ENCODE measurements at places on chromosomes 6 and 20.

- peak; percentile 19 for DNase-seq
Observed at GRCh38 chr6:89122625-89123024, 4.8 kb upstream of the SRSF12 start.

DNA sequence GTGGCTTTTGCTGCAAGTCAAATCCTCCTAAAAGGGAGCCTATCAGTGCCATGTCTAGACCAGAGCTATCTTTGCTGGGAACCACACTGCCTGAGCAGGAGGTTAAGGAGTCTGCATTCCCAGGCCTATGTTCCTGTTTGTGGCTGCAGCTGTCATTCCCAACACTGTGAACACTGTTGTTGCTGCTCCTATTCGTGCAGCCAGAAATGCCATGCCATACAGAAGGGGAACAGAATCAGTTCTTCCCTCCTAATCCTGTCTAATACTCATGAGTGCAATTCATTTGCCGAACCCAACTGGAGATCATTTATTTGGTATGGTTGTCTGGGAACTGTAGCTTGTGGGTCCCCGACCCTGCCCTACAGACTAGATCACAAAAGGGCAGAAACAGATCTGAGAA lies 406.5 kb upstream of the GJE1 start:
- DNase-seq: peak; percentile 22

- no peak for DNase-seq
Observed at GRCh38 chr6:144033816-144034735, 26.0 kb upstream of the PLAGL1 start.

GRCh38 chr20:2759143-2759542 lies 41.3 kb downstream of the CPXM1 start:
- DNase-seq: no peak

DNA sequence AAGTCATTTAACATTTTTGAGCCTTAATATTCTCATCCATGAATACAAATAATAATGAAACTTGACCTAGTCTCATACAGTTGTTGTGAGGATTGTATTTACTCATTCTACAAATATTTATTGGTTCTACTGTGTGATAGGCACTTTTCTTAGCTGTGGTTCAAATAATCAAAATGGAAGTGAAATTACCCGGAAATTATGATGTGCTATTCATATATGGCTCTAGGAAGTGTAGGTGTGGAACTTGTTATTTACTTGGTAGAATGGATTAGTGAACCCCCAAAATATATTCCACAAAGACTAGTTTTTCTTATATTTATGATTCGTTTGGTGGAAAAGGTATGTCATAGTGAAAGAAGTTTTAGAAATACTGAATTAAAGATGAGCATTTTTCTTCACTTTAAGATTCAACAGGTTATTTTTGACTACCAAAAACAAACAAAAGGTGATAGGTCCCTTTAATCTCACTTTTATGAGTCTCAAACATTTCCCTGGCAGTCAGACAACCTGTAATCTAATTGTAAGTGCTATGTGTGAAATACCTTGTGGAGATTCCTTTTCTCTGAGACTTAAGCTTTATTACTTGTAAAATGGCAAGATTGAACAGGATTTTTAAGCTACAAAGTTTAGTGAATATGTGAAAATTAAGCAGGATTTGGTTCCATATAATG lies 77.8 kb downstream of the STXBP5 start:
- DNase-seq: no peak

- no peak for DNase-seq
Observed at GRCh38 chr20:4966826-4967751, 34.2 kb downstream of the SLC23A2 start.

DNA sequence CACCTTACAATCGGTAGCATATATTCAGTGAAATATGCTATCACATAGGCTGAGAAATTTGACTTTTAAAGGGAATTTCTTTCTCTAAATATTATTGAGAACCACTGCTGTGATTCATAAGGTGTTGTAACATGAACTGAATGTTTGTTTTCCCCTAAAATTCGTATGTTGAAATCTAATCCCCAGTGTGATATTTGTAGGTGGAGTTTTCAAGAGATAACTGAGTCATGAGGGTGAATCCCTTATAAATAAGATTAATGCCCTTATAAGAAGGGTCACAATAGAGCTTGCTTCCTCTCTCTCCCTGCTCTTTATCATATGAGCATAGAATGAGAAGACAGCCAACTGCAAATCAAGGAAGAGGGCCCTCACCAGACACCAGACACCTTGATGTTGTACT lies 64.8 kb downstream of the LMBRD1 start:
- no peak for DNase-seq

DNA sequence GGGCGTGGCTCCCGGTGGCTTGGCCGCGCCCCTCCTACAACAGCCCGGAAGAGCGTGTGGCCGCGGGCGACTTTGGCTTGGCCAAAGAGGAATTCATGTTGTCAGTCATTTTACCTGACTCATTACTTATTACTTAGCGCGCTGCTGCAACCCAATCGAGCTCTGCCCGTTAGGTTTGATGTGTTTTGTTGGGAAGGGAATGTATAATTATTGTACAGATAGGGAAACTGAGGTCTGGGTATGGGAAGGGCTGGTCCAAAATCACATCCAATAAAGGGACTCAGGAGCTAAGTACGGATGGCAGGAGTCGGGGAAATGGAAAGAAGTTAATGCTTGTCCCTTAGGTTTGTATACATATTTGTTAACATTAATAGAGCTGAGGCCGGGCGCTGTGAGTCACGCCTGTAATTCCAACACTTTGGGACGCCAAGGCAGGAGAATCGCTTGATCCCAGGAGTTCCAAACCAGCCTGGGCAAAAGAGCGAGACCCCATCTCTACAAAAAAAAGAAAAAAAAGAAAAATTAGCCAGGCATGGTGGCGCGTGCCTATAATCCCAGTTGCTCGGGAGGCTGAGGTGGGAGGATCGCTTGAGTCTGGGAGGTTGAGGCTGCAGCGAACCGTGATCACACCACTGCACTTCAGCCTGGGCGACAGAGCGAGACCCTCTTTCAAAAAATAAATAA lies 639 bp upstream of the ZNF335 start:
- no peak for DNase-seq

GRCh38 chr20:18615020-18615650 lies 27.3 kb downstream of the DTD1 start:
- DNase-seq: no peak

GRCh38 chr6:44571510-44571909 lies 184.0 kb downstream of the CDC5L start:
- DNase-seq: no peak

DNA sequence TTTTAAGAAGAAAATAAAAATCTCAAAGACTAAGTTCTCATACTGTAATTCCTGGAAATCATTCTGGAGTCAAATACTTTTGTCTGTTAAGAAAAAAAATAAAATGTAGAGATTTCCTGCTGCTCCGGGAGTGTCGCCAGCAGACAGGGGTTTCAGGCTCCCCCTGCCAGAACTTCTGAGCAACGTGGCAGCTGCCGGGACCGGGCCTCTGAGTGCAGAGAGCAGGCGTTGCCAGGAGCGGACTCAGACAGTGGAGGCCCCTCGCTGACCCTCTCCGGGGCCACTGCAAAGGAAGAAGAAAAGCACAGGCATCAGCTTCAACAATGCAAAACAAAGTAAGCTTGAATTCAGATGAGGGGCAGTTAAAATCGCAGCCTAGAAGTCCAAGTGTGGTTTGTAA lies 95.5 kb downstream of the THBS2 start:
- DNase-seq: no peak

DNA sequence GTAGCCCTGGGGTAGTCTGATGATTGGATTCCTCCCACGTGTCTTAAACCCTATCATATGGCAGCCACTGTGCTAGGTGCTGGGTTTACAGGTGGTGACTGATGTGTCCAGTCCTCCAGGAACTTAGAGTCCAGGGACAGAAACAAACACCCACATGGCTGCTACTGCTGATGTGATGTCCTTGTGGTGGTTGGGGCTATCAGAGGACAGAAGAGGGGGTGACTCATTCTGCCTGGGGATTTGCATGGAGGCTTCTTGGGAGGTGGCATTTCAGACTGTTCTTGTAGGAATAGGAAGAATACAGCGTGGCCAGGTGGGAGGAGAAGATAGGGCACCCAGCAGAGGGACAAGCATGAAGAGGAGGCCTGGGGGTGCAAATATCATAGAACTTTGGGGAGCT lies 9.8 kb downstream of the RAET1G start:
- DNase-seq: no peak

DNA sequence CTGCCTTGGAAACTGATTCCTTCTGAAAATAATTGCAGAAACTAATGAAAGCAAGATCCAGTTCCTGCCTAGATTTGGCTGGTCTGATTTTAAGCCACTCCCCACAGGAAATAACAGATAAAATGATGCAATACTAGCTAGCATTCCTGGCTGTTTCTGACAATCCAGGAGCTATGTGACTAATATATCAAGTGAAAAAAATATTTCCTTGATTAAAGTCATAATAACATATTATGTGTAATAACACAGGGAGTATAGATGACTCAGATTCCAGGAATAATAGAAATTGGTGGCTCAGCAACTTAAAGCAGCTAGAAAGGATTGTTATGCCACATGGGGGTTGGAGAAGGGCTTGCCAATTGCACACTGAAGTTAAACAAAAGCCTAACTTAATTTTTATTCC lies 182.7 kb upstream of the SALL4 start:
- no peak for DNase-seq

DNA sequence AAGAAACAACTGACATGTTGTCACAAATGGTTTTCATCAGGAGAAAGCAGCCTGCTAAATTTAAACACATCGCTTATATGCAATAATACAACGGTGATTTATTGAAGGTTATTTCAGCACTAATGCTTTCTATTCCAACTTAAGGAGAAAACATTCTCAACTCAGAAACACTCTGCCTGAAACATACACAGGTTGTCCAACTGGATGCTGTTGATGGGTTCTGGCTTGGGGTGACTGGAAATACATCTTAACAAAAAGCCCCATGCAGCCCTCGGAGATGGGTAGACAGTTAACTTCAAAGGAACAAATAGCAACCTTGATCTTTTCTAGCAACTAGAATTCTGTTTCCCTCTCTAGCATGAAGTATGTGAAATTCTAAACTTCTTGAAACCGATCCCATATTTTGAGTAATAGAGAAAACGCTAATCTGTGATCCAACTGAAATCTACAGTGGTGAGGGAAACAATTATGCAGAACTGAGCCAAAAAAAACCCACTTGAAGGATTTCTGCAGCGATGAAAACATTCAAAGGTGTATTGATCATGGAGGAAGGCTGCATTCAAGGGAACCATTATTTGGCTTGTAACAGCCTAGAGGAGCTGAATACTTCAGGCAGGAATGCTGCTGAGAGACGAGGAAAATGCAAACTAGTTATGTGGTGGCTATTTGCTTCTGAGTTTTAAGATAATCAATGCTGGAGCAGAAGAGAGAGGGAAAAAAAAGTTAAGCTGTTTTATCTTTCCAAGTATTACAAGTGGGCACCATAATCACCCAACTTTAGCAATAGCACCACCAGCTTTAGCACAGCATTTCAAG lies 6.9 kb downstream of the ZMYND8 start:
- no peak for DNase-seq

DNA sequence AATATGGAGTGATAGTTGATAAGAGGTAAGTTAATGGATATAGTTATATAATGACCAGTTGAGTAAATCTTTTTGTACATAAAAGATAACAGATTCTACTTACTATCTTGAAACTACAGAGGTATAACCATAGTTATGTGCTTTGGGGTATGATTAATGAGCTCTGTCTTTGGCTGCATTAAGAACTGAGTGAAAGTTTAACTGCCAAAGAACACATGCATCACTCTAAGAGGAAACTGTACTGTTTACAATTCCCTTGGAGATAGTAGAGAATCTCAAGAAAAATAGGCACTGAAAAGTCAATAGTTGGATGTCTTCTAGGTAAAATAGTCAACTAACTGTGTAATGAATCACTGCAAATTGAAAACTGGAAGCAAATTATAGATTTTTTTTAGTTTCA lies 1129.5 kb downstream of the EPHA7 start:
- DNase-seq: no peak

DNA sequence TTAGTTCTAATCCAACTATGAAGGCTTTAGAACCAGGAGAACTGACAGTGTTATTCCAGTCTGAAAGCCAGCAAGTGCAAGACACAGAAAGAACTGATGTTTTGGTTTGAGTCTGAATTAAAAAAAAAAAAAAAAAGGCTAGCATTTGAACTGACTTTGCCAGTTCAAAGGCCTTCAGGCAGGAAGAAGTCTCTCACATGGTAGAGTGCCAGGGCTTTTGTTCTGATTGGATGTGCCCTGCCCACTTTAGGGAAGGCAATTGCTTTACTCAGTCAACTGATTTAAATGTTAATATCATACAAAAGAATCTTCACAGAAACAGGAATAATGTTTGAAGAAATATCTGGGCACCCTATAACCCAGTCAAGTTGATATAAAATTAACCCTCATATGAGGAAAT lies 212.2 kb downstream of the HIVEP2 start:
- DNase-seq: no peak

GRCh38 chr6:43052842-43053544 lies 658 bp downstream of the CUL7 start:
- DNase-seq: no peak

DNA sequence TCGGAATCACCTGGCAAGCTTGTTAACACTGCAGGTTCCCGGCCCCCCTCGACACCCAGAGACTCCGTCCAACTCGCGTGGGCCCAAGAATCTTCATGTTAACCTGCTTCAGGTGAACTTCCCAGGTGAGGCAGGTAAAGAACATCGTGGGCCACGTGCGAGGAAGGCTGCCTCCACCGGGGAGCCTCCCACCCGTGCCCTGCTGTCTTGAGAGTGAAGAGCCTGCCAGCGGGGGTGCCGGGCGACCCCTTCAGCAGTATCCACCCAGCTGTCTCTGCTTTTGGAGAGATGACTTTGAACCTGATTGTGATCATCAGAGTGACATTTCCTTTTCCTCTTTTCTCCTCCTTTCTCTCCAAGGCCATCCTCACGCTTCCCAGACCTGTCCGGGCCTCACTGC lies 22.9 kb upstream of the RTF2 start:
- DNase-seq: no peak

- DNase-seq: no peak
Observed at GRCh38 chr6:104956731-104957294, at the start of gene LIN28B. LIN28B (plus strand) TSS chr6:104957107; CDS start chr6:104957251, 144 bp downstream.
